GF-D8 (cell line): ENCODE measurements at places on chromosomes 3 and 15.

GRCh38 chr15:25811481-25811906 is 51.6 kb downstream of the ATP10A start:
- no peak for DNase-seq

- no peak for DNase-seq
Observed at GRCh38 chr3:123419850-123420297, 29.0 kb downstream of the ADCY5 start.

- DNase-seq = no peak
Observed at GRCh38 chr15:52295421-52296001, at the start of gene MYO5C. Gene MYO5C (minus strand): TSS chr15:52295804. CDS start chr15:52295636, 168 bp downstream.

DNA sequence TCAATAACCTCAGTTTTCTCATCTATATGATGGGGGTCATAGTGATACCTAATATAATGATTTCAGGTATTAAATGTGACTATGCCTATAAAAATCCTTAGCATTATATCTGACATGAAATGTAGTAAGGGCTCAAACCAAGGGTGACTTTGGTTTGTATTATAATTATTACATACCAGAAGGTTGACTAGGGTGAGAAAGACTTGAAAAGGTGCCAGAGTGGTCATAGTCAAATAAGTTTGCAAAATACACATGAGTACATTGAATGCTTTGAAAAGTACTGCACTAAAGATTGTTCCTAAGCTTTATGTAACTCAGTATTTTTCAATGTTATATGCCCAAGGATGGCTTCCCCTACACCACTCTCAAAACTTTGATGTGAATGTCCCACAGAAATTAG is 297.2 kb downstream of the ARPP21 start:
- no peak for DNase-seq

DNA sequence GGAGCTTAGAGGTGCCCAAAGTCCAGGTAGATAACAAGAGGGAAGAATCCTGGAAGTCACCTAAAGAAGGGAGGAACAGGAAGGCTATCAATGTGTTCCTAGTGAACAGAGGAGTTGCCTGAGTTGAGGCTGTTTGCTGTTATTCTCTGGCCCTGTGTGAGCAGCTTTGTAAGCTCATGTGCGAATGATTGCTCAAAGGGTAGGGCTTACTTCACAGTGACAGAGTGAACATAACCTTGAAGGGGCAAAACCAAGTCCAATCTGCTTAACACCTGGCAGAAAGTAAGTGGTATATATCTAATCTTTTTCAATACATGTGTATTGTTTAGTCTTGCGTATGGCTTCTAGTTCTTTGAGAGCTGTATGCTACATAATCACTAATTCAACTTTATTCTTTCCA is 1153.6 kb downstream of the TUSC7 start:
- DNase-seq = no peak

GRCh38 chr15:75809986-75810750 is 33.1 kb upstream of the UBE2Q2 start:
- DNase-seq = no peak

DNA sequence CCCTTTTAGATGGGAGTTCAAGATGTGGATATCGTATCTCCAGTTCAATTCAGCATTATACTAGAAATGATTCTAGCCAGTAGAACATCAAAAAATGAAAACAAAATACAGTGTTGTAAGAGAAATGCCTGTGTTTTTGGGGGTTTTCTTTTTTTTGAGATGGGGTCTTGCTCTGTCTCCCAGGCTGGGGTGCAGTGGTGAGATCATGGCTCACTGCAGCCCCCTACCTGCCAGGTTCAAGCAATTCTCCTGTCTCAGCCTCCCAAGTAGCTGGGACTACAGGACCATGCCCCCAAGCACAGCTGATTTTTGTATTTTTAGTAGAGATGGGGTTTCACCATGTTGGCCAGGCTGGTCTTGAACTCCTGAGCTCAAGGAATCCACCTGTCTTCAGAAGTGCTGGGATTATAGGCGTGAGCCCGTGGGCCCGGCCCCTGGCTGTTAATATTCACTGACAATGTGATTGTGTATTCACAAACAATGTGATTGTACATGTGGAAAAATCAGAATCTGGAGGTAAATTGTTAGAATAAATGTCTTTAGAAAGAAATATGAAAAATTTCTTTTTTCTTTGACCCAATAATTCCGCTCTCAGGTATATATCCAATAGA is 59.0 kb downstream of the ARIH1 start:
- DNase-seq = no peak

DNA sequence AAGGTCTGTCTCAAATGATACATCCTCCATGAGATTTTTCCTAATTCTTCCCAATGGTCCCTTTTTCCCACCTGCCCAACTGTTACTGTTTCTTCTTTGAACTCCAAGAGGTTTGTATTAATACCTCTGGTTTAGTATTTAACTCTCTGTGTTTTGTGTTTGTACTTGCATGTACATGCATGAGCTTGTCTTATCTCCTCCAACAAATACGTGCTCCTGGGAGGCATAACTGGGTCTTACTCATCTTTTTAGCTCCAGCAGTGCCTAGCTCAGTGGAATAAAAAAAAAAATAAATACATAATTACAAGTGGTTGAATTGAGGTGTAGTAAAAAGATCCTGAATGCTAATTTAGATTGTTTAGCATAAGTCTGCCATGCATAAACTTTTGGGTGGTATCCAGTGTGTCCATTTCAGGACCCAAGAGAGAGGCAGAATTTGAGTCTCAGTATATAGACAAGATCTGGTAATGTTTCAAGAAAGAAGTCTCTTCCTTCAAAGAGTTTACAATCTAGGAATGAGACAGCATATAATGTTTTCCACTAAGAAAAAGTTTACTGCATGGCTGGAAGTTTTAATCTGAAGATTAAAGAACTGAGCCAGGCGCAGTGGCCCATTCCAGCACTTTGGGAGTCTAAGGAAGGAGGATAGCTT is 1.7 kb upstream of the LYSMD2 start:
- DNase-seq = no peak

GRCh38 chr3:128310286-128311058 is 156.2 kb downstream of the DNAJB8 start:
- DNase-seq = no peak

DNA sequence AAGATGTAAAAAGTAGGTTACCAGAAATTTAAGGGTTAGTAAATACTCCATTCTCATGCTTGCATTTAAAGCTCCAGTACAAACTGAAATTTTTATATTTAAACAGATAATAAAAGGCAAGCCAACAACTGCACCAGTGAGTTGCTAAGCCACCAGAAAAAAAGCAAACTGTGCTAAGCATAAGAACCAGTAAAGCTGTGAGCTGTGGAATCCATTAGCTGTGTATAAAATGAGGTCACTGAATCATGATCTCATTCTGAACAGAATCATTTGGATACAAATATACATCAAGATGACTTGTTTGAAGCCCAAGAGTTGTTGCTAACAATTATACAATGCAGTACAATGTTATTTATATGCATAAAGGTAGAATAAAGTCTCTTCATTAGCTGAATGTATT is 1312.2 kb downstream of the SI start:
- no peak for DNase-seq

DNA sequence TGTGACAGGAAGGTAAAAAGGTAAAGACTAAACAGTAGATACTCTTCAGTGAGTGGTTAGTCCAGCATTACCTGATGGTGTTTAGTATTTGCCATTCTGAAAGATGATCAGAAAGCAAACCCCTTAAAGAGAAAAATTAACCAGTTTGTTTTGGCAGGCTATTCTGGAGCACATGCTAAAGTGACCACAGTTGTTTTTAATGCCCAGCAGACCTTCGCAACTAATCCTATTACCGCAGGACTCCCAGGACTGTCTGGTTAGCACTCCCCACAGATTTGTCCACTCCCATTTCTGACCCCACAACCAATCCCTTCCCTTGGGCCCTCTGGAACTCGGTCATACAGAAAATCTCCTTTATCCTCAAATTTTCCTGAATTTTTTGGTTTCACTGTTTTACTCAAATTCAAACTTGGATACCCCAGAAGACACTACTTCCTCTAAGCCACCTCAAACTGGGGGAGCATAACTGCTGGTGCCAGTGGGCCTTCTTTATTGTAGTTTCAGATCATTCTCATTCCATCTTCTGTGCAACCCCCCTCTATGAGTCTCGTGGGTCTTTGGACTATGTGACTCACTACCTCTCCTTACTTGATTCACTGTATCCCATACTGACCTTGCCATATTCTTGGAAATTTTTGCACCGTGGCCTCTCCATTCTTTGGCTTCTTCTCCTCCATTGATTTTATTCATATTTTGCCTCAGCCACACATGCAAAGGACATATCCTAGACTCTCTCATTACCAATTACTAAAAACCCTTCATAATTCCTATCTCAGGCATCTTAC is 104.4 kb downstream of the RBMS3 start:
- no peak for DNase-seq

DNA sequence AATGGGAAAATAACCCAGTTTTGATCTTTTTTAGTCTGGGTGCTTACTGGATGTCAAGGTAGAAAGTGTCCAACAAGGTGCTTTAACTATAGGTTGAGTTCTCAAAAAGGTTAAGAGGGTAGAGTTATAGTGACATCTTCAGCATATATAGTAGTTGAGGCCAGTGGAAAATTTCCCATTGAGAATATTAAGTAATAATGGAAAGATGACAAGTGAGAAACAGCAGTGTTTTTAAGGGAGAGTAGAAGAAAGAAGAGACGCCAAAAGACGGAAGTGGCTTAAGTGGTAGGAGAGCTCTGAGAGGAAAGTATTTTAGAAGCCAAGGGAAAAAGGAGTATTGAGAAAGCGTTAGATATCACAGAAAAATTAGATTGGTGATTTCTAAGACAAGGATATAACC is 10.6 kb downstream of the SPRED1 start:
- DNase-seq = no peak

- DNase-seq = no peak
Observed at GRCh38 chr15:49688135-49688790, 67.4 kb downstream of the DTWD1 start.

- DNase-seq = peak; percentile 70
Observed at GRCh38 chr3:134640872-134641470, 9.9 kb downstream of the KY start.

DNA sequence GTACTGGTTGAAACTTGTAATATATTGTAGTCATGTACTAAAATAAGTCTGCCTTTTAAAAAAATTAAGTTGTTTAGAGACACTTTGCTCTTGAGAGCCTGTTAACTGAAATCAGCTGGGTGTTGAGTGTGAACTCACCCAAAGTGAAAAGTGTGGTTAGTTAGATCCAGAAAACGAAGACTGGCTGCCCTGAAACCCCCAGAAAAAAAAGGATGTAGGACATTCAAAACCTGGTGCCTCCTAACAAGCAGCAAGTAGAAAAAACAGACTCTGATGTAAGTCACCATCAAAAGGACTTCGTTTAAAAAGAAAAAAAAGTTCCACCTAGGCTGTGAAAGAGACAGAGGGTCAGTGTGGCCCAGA is 40.8 kb downstream of the UMPS start:
- no peak for DNase-seq

DNA sequence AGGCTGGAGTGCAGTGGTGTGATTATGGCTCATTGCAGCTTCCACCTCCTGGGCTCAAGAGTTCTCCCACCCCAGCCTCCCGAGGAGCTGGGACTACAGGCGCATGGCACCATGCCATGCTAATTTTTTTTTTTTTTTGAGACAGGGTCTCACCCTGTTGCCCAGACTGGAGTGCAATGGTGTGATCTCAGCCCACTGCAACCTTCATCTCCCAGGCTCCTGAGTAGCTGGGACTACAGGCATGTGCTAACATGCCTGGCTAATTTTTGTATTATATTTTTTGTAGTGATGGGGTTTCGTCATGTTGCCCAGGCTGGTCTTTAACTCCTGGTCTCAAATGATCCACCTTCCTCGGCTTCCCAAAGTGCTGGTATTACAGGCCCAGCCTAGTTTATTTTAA is 4.0 kb downstream of the TEX9 start:
- DNase-seq = no peak

- no peak for DNase-seq
Observed at GRCh38 chr3:176789947-176790346, 407.3 kb downstream of the TBL1XR1 start.

GRCh38 chr3:89113344-89113743 is 5.9 kb downstream of the EPHA3 start:
- DNase-seq = no peak

DNA sequence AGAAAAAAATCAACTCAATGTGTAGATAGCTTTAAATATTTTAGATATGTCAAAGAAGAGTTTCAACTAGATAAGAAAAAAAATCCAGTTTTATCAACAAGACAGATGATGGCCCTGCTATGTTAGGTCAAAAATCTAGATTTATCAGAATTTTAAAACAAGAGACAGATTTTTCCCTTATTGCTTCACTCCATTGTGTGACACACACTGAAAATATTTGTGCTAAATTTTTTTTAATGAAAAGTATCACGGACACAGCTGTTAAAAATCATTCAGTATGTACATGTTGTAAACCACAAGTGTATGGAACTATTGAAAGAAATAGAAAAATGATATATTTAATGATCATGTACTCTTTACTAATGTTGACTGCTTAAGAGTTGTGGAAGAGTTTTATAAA is 43.6 kb downstream of the FOXB1 start:
- DNase-seq = no peak

GRCh38 chr3:157088601-157089454 is 71.1 kb downstream of the CCNL1 start:
- DNase-seq = no peak

GRCh38 chr3:157204431-157204830 is 44.5 kb upstream of the CCNL1 start:
- DNase-seq = peak; percentile 1

GRCh38 chr3:61463191-61463590 is 98.2 kb upstream of the PTPRG start:
- no peak for DNase-seq

DNA sequence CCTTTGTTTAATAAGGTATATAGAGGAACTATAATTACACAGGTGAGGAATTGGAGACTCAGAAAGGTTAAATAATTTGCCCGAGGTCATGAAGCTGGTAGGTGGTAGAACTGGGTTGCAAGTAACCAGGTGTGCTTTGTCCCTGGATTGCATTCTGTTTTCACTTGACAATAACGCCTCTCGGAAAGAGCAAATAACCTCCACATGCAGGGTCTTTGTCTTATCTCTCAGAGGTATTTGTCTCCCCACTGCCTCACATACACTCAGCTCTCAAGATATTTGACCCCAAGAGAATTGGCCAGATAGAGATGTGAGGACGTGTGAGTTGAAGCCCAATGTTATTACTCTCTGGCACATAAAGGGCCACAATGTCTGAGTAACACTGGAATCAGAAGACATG is 320.9 kb upstream of the ONECUT1 start:
- DNase-seq = no peak

GRCh38 chr3:124760601-124761000 is 30.3 kb downstream of the UMPS start:
- no peak for DNase-seq

DNA sequence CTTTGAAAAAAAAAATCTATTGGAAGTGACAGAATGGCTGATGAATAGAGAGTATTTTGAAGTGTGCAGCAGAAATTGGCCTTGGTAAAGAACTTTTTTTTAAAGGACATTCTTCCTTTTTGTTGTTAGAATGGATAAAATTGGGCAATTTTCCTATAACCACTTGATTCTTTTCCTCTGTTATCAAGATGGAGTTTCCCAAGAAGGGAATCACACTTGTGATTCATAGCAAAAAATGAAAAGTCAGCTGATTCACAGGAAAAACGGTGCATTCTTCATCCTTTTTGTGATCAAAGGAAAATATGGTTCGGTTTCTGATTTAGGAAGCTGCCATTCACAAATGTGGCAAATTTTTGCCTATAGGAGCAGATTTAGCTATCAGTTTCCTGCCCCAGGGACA is 486.8 kb downstream of the GBE1 start:
- DNase-seq = no peak
